ENCODE measurements at places on chromosomes 12 and 14.

GRCh38 chr12:72017054-72017651, 78.5 kb downstream of the TPH2 start:
- peak; percentile 38 for DNase-seq

- DNase-seq, result no peak
Measured at GRCh38 chr14:104146651-104147345, 8.4 kb downstream of the KIF26A start.

GRCh38 chr14:38583471-38583870, 327.6 kb upstream of the CLEC14A start:
- DNase-seq, result no peak

GRCh38 chr14:69010648-69011047, 31.5 kb upstream of the ACTN1 start:
- peak; percentile 80 for DNase-seq

- DNase-seq, result peak; percentile 38
Measured at GRCh38 chr12:66398931-66399910, 96.9 kb downstream of the HELB start.

GRCh38 chr14:23563473-23564180, 4.0 kb downstream of the AP1G2 start:
- DNase-seq, result no peak

DNA sequence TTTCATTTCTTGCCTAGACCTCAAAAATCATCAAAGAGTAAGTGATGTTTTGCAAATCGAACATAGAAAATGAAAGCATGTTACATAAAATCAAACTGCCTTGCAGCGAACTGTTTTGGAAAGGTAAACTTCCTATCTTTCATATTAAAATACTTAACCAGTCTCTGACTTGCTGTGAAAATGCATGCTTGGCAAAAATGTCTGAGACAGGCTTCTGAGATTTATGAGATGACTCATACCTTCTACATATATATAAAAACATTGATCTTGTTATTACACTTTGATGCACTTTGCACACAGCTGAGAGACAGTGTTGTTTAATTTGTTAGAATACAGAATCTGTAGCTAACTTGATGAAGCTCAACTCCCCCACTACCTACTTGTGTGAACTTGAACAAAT, 179.1 kb downstream of the KITLG start:
- DNase-seq, result no peak

GRCh38 chr14:95961481-95961880, 77.7 kb upstream of the C14orf132 start:
- no peak for DNase-seq
